Stimulated activated CD4-positive, alpha-beta T cell treated with anti-CD3 and anti-CD28 coated beads, Interleukin-4, amount 100 ng/mL, for 1 hour (primary cell): ENCODE measurements at places on chromosomes 7 and 10.

GRCh38 chr7:30984359-30985107, 20.8 kb downstream of the GHRHR start:
- no peak for DNase-seq

DNA sequence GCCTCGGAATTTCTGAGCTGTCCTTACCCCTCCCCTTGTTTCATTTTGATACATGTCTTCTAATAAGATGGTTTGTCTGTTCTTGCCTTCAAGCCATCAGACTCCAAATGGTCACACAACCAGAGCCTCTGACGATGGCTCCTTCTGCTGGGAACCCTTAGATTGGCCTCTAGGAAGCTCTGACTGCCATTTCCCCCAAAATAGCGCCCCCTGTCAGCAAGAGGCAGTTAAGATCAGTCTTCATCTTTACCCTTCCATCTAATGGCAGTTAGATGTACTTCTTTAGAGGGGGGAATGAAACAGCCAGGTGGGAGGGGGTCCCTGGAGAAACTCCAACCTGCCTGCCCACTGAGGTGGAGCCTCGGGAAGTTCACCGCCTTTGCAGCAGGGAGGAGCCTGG, 85.8 kb upstream of the GPR22 start:
- DNase-seq, result no peak

DNA sequence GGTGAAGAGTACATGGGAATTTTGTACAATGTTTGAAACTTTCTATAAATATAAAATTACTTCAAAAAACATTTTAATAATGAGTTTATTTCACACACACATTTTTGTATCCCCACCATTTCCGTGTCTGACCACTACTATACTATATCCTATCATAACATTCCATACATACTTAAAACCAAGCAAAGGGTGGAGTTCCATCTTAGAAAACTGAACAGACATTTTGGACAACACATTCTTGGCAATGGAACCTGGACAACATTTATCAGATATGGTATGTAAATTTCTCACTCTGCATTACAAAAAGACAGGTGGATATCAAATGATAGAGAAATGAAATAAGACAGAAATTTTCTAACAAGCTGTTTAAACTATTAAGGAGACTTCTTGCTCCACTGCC, 168.9 kb downstream of the TWIST1 start:
- no peak for DNase-seq

DNA sequence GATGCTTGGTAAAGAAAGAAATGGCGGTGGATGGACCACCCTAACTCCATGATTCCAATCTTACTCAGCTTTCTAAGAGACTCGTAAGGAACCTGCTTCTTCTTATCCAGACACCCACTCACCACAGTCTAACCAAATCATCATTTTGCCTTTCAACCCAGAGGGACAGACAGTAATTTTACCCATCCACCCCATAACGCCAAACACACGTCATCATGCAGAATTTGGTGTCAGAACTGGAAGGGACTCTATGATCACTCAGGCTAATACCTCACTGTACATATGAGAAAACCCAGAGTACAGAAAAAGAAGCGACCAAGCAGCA, 388 bp downstream of the ECD start:
- no peak for DNase-seq

- no peak for DNase-seq
Observed at GRCh38 chr10:34816085-34816496, 995 bp upstream of the PARD3 start.

GRCh38 chr10:64350665-64351064, 829.5 kb downstream of the REEP3 start:
- DNase-seq, result no peak

DNA sequence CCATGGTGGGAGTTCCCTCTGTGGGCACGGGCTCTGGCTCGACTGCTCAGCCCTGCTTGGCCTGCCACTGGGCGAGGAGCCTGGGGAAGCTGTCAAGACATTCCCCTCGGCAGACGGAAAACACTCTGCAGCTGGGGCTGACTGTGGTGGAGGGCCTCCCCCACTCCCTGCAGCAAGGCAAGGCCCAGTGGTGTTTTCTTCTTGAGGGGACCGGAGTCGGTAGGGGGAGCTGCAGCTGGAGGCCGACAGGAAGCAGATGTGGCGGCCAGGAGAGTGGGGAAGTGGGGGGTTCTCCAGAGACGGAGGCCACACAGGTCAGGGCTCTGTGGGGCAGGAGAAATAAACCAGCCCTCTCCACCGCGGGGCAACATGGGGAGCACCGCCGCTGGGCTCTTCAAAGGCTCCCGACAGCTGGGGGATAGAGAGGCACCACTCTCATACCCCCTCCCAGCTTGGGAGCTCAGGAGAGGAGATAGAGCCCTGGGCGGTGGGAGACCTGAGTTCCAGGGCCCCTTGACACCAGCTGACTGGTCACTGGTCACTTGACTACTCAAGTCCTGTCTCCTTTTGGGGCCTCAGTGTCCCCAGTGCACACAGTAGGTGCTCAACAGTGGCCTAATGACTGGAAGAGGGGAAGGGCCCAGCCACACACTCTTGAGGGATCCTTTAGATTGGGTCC, 43.4 kb downstream of the PPIF start:
- DNase-seq, result no peak

DNA sequence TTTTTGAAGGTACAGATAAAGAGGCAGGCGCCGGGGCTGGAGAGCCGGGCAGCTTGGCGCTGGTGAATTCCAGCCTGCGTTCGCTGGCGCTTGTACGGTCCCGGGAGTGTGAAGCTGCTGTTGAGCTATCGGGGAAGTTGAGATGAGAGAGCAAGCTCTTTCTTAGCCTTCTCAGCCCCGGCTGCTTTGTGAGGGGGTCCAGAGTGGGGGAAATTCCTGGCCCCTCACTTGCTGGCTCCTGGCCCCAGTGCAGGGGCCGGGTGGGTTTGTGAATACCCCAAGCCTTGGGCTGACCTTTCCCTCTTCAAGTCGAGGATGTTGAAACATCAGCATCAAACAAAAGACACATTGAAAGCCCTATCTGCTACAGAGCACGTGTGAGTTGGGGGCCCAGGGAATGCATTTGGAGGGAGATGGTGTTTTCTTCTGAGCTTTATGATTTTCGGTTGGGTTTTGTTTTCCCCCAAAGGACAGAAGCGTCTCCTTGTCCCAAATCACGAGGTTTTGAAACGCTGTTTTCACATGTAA, 2.7 kb downstream of the ZMIZ1 start:
- DNase-seq, result no peak

DNA sequence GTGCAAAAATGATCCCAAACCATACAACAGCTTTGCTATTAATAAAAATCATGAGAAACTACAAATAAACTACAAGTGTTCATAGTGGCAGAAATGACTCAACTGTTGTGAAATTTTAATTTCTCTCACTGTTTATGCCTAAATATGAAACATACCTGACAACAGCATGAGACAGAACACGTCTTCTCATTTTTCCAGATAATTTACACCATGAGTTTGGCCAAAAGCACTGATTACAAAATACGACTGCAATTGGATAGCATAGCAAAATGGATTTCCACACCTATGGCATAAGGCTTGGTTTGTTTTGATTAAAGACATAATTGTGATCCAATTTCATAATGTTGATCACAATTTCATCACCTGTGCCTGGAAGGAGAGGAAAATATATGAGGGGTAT, 608.6 kb downstream of the GATA3 start:
- no peak for DNase-seq

DNA sequence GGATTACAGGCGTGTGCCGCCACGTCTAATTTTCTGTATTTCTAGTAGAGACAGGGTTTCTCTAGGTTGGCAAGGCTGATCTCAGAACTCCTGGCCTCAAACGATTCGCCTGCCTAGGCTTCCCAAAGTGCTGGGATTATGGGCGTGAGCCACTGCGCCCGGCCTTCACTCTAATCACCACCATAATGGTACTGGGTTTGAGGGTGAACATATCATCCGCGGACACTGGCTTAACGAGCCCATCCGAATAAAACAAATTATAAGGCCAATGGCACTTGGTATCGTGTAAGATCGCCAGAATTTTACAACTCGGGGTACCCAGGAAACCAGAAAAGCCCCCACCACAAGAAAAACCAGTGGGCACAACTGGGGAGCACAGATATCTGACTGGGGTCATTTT, 580 bp downstream of the FAM200A start:
- no peak for DNase-seq

GRCh38 chr10:45451407-45451806, 77.4 kb downstream of the ALOX5 start:
- DNase-seq, result no peak

GRCh38 chr10:97101166-97101940, 84.4 kb downstream of the SLIT1 start:
- no peak for DNase-seq

DNA sequence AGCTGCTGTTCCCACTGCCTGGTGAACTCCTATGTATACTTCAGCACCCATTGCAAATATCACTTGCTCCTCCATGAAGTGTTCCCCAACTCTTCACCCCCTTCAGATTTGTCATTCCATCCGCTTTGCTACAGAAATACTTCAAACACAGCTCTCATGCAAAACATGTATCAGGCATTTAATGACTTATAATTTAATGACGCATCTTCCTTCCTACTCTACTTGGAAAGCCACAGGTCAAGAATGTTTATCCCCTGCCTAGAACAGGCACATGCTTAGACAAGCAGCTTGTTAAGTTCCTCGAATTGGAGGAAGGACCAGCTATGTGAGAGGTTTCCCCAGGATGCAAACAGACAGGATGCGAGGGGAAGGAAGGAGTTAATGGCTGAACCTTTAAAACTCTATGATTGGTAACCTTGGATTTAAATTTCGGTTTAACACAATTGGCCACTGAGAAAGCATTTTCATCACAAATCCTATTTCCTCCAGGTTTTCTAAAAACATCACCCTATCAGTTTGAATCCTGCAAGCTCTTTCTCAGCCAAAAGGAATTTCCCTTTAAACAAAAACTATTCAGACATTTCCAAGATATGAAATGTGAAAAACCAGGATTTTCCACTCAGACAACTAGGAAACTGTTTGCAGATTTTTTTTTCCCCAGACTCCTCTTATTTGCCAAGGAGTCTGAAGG, 11.5 kb downstream of the CREB3L2 start:
- DNase-seq, result no peak

DNA sequence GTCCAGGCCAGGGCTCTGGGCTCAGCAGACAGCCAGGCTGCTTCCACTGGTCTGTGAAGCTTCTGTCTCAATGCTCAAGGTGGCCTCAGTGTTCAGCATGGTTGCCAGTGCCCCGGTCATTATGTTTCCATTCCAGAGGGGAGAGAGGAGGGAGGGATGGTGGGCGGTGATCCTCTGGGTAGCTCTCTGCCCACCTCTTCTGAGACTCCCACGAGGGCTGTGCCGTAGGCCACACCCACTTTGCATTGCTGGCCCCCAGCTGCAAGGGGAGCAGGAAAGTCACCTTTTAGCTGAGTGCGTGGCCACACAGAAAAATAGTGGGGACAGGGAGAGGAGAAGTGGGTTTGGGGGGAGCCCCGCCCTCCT, 42.5 kb downstream of the FOXK1 start:
- DNase-seq, result no peak

GRCh38 chr10:33211106-33211878, 123.2 kb downstream of the NRP1 start:
- peak; percentile 6 for DNase-seq

DNA sequence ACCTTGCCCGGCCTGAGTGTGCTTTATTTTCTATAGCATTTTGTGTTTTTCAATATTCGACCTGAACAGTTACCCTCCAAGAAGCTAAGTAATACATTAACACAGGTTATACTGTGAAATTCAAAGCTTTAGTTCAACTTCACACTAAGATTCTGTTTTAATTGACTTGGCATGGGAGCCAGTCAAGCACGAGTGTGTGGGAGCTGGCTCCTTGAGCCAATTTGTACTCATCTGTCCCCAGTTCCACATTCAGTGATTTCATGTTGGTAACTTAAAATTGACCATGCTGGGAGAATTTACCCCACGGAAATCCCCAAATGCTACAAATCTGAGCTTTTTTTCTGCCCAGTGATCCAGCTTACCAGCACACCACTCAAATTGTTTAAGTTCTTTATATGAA, 20.3 kb downstream of the TSPAN12 start:
- DNase-seq, result no peak

- no peak for DNase-seq
Observed at GRCh38 chr7:133778472-133778871, 348.7 kb upstream of the LRGUK start.

GRCh38 chr10:130812381-130813148, 499.0 kb downstream of the TCERG1L start:
- no peak for DNase-seq

DNA sequence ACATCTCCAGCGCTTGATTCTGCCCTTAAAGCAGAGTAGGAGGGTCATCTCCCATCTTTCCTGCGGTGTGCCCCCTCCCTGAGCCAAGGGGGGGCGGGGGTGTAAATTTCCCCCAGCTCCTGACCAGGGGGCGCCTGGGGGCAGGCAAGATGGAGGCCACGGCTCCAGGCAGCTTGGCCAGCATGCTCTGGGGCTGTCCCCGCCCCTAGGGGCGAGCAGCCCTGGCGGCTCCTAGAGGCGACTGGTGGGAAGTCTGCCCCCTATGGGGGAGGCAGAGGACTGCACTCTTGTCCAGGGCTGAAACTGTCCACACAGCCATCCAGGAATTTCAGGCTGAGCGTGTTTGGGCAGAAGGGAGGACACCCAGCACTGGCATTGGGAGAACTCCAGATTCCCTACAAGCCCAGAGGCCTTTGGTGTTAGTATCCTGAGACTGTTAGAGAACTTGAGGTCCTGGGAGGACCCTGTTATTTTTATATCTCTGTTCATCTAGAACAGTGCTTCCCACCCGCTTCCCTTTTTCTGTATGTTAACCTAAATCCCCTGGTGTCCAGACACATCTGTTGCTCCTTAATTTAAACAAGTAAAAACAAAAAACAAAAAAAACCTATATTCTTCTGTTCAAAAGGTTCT, 4.6 kb downstream of the STRA8 start:
- DNase-seq, result no peak

DNA sequence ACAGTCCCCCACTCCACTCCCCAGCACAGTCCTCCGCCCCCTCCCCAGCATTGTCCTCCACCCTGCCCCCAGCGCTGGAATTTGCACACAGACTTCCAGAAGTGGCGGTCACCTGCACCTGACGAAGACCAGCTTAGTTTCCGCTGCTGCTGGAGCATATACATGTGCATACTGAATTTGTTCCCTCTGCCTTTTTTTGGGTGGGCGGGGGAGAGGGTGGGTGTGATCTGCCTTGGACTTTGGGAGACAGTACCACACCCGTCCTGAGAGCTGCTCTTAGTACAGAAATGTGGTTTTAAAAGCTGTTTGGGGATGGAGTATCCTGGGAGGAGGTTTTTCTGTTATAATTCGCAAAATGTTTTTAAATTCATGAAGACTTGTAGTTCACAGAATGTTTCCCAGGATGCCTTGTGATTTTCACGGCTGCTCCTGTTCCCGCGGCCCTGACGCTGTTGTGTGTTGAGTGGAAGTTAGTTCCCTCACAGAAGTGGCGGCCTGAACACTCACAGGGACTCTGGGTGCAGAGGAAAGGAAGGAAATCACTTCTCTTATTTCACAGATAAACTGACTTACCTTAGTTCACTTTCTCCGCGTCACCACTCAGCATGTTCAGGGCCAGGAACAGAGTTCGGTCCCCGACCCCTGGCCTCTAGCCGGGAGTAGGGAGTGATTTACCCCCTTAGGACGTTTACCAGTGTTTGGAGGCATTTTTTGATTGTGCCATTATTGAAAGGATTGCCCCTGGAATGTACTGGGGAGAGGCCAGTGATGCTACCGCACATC, 18.6 kb downstream of the PFKP start:
- DNase-seq, result no peak
